ENCODE measurements at places on chromosomes 6 and 20. TPM values are rescaled to one million over a fixed set of nuclear protein-coding genes. Genes with fewer than 3 reads are reported as not detected.
A peak's percentile ranks its signal among the peaks of the same experiment; 100 is the strongest.

- no peak for DNase-seq
- H3K27ac ChIP-seq = no peak overlapping the region
- no peaks in the 10 kb centered on the region for H3K4me1 ChIP-seq
- H3K27me3 ChIP-seq = no peaks in the 10 kb centered on the region
- no peaks in the 10 kb centered on the region for H3K36me3 ChIP-seq
- no peak overlapping the region for H3K4me3 ChIP-seq
These were observed 144.8 kb upstream of the FOXA2 start for GRCh38 chr20:22729180-22729579.

DNA sequence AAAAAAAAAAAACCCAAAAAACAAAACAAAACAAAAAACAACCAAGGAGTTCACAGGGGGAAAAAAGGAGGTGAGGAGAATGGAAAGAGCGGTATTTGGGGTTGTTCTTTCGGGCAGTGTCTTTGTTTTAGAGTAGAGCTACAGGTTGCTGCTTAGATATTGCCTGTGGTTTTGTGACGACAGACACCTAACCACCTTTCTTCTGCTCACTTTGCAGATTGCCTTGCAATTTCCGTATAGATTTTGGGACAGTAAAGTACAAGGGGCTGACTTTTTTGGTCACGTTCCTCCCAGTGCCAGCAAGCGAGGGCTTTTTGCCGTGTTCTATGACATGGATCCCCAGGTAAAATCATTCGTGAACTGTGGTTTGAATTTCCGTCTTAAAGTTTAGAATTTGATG, 50.9 kb downstream of the DEK start:
- no peak overlapping the region for H3K4me3 ChIP-seq
- peaks cover 2% of the 10 kb centered on the region for H3K27me3 ChIP-seq
- H3K36me3 ChIP-seq = peaks cover 33% of the 10 kb centered on the region

GRCh38 chr6:18693881-18694280, 306.7 kb downstream of the RNF144B start:
- DNase-seq = no peak
- no peak overlapping the region for H3K4me3 ChIP-seq
- H3K4me1 ChIP-seq = no peaks in the 10 kb centered on the region
- no peaks in the 10 kb centered on the region for H3K36me3 ChIP-seq
- H3K27ac ChIP-seq = no peak overlapping the region

DNA sequence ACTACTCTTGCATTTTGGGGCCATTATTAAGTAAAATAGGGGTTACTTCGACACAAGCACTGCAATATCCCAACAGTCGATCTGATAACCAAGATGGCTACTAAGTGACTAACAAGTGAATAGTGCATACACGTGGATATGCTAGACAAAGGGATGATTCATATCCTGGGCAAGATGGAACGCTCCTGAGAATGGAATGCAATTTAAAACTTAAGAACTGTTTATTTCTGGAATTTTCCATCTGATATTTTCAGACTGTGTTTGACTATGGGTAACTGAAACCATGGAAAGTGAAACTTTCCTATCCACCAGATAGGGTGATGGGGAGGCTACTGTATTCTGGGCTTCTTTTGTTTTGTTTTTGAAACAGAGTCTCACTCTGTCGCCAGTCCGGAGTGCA, 66.5 kb downstream of the ILRUN start:
- H3K36me3 ChIP-seq = peaks cover 45% of the 10 kb centered on the region
- no peaks in the 10 kb centered on the region for H3K27me3 ChIP-seq
- peak overlapping the region; percentile 13 for H3K4me3 ChIP-seq
- peaks cover 35% of the 10 kb centered on the region for H3K4me1 ChIP-seq
- H3K27ac ChIP-seq = peak overlapping the region; percentile 97

DNA sequence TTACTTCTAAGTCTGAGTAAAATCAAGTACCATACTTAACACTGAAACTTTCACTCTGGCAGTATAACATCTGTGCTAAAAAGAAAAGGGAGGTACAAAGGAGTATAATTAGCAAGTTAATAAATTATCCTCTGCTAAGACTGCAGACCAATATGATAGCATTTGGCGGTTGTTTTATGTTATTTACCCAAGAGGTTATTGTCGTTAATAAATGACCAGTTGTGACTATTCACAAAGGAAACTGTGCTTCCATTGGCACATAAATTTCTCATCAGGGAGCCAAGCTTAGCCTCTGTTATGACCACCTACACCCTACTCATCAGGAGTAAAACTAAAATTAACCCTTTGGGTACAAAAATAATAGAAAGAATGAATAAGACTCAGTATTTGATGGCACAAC, 86.5 kb downstream of the CRYBG1 start:
- H3K27me3 ChIP-seq = peaks cover 12% of the 10 kb centered on the region
- H3K4me3 ChIP-seq = no peak overlapping the region
- DNase-seq = no peak
- peaks cover 12% of the 10 kb centered on the region for H3K4me1 ChIP-seq
- H3K27ac ChIP-seq = no peak overlapping the region

Gene PRKN
- not detected for total RNA-seq

- peaks cover 35% of the 10 kb centered on the region for H3K4me1 ChIP-seq
- DNase-seq = peak; percentile 89
- peak overlapping the region; percentile 91 for H3K27ac ChIP-seq
- H3K4me3 ChIP-seq = peak overlapping the region; percentile 83
- H3K27me3 ChIP-seq = peaks cover 5% of the 10 kb centered on the region
- no peaks in the 10 kb centered on the region for H3K36me3 ChIP-seq
These were observed 3.3 kb upstream of the BIRC7 start for GRCh38 chr20:63232235-63233060.

- DNase-seq = no peak
- no peak overlapping the region for H3K27ac ChIP-seq
- H3K4me3 ChIP-seq = no peak overlapping the region
- H3K27me3 ChIP-seq = peaks cover 25% of the 10 kb centered on the region
These were observed 17.2 kb downstream of the GDAP1L1 start for GRCh38 chr20:44264287-44264686.

DNA sequence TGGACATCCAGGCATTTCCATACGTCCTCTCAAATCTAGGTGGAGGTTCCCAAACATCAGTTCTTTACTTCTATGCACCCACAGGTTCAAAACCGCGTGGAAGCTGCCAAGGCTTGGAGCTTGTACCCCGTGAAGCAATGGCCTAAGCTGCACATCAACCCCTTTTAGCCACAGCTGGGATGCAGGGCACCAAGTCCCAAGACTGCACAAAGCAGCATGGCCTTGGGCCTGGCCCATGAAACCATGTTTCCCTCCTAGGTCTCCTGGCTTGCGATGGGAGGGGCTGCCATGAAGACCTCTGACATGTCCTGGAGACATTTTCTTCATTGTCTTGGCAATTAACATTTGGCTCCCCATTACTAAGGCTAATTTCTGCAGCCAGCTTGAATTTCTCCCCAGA, 88.9 kb upstream of the CBLN4 start:
- no peak overlapping the region for H3K4me3 ChIP-seq
- H3K36me3 ChIP-seq = peaks cover 6% of the 10 kb centered on the region
- no peaks in the 10 kb centered on the region for H3K27me3 ChIP-seq
- no peak for DNase-seq
- no peak overlapping the region for H3K27ac ChIP-seq
- H3K4me1 ChIP-seq = no peaks in the 10 kb centered on the region

DNA sequence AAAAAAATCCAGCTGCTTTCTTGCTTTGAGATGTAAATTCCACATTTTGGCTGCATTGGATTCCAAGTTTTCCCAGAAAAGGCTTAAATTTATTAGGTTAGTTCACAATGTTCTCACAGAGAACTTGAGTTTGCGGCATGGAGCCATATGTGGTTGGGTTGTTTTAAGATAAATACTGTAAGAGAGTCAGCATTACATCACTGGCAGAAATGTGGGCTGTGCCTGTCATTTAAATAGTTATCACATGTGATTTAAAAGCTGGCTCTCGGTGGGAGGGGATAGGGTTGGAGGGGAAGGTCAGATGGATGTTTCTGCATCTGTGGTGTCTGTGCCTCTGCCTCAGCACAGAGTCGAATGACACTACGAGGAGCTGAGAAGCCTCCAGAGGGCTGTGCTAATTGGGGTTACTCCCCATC, 73.8 kb upstream of the SCP2D1 start:
- peak; percentile 70 for DNase-seq
- H3K4me1 ChIP-seq = peaks cover 57% of the 10 kb centered on the region
- H3K4me3 ChIP-seq = peak overlapping the region; percentile 79
- peak overlapping the region; percentile 73 for H3K27ac ChIP-seq

Gene TCP11
- total RNA-seq = not detected

GRCh38 chr6:25351485-25351884, 72.3 kb downstream of the CARMIL1 start:
- no peak overlapping the region for H3K4me3 ChIP-seq
- H3K27ac ChIP-seq = no peak overlapping the region
- DNase-seq = no peak
- H3K27me3 ChIP-seq = no peaks in the 10 kb centered on the region

DNA sequence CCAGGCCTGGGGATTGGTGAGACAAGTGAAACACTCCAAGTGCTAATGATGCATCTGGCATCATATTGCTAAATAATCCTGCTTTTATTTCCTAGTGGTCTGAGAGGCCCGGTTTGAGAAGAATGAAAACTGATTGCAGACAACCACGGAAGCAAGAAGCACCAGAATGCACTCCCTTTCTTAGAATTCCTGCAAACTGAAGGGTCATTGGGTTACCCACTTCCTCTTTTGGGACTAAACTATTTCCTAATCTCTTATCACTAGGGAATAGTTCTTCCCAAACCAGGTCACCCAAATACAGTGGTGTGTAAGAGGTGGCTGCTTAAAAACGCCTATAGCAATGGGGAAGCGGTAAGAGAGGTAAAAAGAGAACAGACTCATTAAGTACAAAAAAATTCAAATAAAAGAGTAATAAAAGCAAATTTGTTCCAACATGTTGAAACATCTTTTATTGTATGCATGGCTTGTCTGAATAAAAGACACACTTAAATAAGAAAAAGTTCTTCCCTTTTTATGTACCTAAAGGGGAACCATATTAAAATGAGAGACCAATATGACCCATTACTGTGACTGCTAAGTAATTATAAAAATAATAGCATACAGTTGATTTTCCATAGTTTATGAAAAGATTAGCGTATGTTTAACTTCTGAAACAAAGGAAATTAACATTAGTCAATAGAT, 125.8 kb downstream of the MYB start:
- no peak overlapping the region for H3K4me3 ChIP-seq
- DNase-seq = no peak
- peaks cover 34% of the 10 kb centered on the region for H3K36me3 ChIP-seq
- H3K4me1 ChIP-seq = peaks cover 7% of the 10 kb centered on the region

DNA sequence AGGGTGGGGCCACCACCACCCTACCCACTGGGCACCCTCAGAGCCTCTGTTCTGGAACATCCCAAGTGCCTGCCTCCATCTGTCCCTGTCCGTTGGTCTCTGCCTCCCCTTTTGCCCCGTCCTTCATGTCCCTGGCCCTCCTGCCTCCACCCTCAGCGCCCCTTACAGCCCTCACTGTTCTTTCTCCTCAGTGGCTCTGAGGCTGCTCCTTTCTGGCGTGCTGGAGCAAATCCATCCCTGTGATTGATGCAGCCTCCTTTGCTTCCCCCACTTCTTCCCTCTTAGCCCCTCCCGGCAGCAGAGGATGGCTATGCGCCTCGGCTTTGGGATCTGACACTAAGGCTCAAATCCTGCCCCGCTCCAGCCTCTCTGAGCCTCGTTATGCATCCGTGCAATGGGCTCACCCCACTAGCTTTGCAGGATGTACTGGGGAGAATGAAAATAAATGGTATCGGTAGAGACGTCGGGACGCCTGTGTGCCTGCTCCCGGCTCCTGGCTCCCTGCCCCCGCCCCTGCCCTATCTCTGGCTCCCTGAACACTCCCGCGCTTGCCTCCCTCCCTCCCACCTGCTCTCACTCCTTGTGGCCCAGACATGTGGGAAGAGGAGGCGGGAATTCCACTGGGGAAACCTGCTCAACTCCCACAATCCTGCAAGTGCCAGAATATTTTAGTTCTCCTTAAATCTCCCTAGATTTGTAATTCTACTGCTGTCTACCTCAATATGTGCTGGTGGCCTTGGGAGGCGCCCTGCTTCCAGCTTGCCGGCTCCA, 13.1 kb downstream of the VSTM2L start:
- peaks cover 7% of the 10 kb centered on the region for H3K4me1 ChIP-seq
- DNase-seq = no peak
- H3K27ac ChIP-seq = no peak overlapping the region
- peaks cover 76% of the 10 kb centered on the region for H3K27me3 ChIP-seq

GRCh38 chr6:2706558-2706957, 44.2 kb downstream of the MYLK4 start:
- H3K36me3 ChIP-seq = peaks cover 16% of the 10 kb centered on the region
- no peaks in the 10 kb centered on the region for H3K4me1 ChIP-seq
- DNase-seq = no peak
- peaks cover 30% of the 10 kb centered on the region for H3K27me3 ChIP-seq
- H3K4me3 ChIP-seq = no peak overlapping the region

DNA sequence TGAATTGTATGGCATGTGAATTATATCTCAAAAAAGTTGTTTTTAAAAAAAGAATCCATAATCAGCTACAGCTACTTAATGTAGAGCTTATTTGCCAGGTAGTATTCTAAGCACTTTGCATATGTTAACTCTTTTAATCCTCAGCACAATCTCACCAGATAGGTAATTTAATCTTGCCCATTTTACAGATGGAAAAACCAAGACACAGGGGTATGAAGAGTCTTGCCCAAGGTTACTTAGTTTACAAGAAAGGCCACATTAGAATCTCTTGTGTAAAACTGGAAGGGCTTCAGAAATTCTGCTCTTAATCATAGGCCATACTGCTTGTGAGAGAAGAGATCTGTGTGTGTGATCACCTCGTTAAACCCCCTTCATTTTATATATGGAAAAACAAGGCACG, 13.4 kb upstream of the RNF182 start:
- DNase-seq = no peak
- peaks cover 12% of the 10 kb centered on the region for H3K4me1 ChIP-seq
- H3K27ac ChIP-seq = no peak overlapping the region

DNA sequence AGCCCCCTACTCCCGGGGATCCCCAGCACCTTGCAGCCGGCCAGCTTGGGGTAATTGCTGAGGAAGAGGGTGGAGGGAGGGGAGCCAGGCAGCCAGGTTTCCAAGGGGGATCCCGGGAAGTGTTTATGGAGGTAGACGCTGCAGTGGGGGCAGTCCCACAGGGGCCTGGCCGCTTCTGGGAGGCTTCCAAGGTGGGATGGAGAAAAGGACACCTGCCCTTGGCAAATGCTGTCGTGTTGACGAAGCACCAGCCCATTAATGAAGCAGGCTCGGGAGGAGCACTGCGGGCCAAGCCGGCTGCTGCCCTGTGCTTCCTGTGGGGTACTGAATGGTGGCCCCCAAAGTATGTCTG, 82.4 kb downstream of the TMEM242 start:
- H3K27me3 ChIP-seq = peaks cover 28% of the 10 kb centered on the region
- no peak overlapping the region for H3K4me3 ChIP-seq
- DNase-seq = no peak

GRCh38 chr6:170532867-170533488, 20.1 kb downstream of the PSMB1 start:
- peaks cover 28% of the 10 kb centered on the region for H3K4me1 ChIP-seq
- no peak for DNase-seq
- H3K4me3 ChIP-seq = no peak overlapping the region

- H3K4me3 ChIP-seq = no peak overlapping the region
- H3K4me1 ChIP-seq = peaks cover 29% of the 10 kb centered on the region
- no peak overlapping the region for H3K27ac ChIP-seq
- H3K27me3 ChIP-seq = no peaks in the 10 kb centered on the region
- DNase-seq = no peak
These were observed 80.8 kb upstream of the FUCA2 start for GRCh38 chr6:143592335-143592734.

Gene CTSZ
- 137 TPM for total RNA-seq

Gene PRND
- total RNA-seq = 0.29 TPM

All from HFFc6 (cell line).